Stimulated activated CD4-positive, alpha-beta T cell treated with anti-CD3 and anti-CD28 coated beads, Interleukin-4, amount 100 ng/mL, for 4 hours (primary cell): ENCODE measurements at places on chromosomes 12 and 14.

DNA sequence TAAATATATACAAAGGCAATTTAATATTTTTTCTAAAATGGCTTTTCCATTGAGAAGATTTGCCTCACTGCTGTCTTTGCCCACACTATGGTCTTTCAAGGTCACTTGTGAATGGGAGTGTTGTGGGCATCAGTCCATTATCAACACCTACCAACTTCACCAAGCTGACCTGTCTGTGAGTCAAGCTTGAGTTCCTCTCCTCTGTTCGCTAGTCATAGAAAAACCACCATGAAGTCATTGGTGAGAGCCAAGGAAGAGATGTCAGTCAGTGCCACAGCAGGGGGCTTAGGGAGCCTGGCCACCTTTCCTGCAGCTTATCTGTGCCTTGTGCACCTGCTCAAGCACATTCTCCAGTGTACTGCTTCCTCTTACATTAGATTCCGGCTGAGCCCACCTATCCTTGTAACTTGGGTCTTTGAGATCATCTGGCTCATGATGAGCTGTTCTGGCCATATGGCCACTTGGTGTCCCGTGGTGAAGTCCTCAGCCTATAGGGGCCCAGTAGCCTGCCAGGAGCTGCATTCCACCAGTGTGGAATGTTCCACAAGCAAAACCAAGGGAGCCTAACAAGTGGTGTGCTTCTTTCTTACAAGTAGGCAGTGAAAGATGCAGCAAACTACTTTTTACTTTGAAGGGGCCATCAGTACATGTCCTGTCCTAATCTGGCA lies 80.8 kb upstream of the C12orf71 start:
- DNase-seq, result no peak

DNA sequence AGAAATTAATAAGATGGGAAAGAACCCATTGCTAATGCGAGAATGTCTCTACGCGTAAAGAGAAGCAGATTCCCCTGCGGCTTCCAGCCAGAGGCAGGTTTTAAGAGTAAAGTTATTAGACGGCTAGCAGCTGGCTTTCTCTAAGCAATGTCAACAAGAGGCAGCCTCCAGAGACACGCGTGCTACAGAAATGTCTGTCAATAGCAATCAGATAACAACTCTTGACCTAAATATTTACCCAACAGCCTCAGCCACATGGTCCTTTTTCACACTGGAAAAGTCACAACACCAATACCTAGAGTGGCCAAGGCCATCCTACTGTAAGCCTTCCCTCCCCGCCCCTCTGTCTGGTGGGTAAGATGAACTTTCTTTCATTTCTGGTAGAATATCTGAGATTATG lies 146.0 kb upstream of the SFSWAP start:
- DNase-seq, result no peak

DNA sequence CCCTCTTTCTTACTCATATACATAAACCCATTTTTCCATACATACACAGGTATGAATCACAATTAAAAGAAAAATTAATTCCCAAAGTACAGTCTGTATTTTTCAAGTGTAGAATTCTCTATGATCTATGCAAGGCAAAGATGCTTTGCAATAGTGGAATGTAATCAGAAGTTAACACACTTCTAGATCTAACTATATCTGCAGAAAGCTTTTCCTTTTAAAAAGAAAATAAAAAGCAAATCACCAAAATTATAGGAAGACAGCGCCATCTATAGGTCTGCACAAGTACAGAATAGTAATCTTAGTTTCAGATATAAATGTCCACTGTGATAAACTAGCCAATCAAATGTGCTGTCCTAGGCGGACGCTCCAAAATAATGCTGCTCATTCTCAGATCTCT lies 22.0 kb downstream of the SLC25A21 start:
- DNase-seq, result no peak

DNA sequence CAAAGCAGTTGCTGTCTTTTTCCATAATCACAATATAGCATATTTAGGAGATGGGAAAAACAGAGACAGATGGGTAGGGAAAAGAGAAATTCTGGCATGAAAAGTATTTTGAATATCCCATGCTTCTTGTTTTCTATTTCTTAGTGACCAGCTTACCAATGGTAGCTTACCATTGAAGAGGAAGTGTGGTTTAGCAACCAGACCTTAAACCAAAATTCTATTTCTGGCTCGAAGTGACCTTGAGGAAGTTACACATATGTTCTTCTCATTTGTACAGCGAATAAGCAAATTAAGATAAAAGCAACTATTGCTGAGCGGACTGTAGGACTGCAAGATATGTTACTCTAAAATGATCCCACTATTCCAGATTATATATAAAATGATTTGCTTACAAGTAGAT lies 82.9 kb downstream of the FGD4 start:
- DNase-seq, result no peak

- DNase-seq, result no peak
Measured at GRCh38 chr12:38915429-38916182, 10.2 kb upstream of the CPNE8 start.

GRCh38 chr12:11731455-11731854 lies 82.0 kb downstream of the ETV6 start:
- DNase-seq, result no peak
